ENCODE measurements at places on chromosomes 11 and 22. TPM values are rescaled to one million over a fixed set of nuclear protein-coding genes. Genes with fewer than 3 reads are reported as not detected.

SLC25A18 gene
- not detected for total RNA-seq

C11orf97 gene
- not detected for total RNA-seq

- no peak for DNase-seq
Observed at GRCh38 chr11:69957849-69958248, 120.3 kb upstream of the ANO1 start.

- peak; percentile 26 for DNase-seq
Observed at GRCh38 chr11:73141031-73141308, 1.1 kb downstream of the FCHSD2 start.

Data from lung microvascular endothelial cell (primary cell).